ENCODE measurements at places on chromosomes 1 and 21.

DNA sequence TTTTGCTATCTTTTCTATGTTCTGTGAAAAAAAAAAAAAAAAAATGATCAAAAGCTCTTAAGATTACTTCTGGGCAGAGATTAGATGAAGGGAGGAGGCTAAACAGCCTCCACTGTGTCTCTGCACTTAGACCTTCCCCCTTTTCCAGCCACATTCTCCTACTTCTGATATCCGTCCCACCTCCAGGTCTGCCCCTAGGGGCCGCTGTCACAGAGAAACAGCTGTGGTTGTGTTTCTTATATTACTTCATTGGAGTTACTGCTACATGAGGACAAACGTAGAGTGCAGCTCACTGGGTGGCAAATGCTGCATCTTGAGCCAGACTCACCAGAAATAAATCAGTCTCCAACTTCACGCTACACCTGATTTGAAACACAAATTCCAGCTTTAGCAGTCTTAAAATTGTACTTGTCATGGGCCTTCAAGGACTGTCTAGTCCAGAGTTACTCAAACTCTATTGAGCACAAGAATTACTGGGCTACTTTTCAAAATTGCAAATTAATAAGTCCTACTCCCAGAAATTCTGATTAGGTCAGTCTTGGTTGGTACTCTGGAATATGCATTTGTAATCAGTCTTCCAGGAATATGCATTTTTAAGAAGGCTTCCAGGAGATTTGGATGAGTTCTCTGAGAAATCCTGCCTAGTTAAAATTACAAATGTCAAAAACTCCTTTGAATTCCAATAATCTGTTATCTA, 125.2 kb upstream of the PTBP2 start:
- DNase-seq = no peak

- no peak for DNase-seq
These were observed 69.7 kb downstream of the CC2D1B start for GRCh38 chr1:52296345-52296744.

DNA sequence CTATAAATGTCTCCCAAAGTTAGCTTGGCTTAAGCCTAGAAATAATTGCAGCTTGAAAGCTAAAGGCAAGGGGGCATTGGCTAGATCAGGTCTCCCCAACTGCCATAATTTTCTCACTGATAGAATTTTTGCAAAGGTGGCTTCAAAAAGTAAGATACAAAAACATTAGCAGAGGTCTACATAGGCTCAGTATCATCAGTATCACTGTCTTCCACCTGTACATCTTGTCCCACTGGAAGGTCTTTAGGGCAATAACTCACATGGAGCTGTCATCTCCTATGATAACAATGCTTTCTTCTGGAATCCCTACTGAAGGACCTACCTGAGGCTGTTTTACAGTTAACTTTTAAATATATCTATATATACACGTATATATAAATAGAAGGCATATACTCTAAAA, 14.9 kb downstream of the OSBPL9 start:
- no peak for DNase-seq

DNA sequence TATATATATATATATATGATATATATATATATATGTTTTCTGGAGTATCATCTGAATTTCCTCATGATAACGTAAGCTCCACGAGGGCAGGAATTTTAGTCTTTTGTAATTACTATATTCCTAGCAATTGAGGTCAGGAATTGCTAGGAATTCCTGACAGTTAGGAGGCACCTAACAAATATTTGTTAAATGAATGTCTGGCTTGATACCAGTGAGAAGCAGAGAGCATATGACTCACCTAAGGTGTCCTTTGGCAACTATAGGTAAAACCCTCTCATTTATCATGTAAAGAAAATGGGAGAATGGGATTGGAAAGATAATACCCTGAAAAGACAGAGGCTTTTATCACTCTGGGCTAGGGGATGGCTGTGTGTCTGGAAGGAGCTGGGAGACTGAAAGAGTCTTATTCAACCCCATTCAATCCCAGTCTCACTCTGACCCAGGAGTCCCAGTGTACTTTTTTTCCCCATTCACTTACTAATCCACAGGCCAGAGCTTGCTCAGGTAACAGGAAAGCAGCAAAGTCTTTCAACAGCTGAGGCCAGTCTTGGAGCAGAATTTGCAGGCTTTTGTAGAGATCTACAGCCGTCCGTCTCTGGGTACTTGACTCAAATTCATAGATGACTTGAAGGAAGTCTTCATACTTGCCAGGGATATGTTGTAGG, 71.2 kb downstream of the DAP3 start:
- DNase-seq = no peak

DNA sequence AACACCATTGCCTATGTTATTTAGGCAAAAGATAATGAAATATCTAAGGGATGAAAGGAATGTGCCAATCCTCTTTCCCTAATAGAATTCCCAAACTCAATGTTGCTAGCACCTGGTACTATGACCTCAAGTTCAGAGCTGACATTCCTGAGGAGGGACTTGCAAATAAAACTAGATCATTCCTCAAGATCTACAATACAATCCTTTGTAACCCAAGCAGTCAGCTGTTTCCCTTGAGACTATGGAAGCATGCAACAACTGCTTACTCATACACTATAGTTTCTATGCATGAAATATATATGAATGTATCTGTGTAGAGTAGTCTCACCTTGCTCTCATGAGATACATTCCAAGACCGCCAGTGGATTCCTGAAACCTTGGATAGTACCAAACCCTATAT, 65.0 kb downstream of the ABL2 start:
- no peak for DNase-seq

DNA sequence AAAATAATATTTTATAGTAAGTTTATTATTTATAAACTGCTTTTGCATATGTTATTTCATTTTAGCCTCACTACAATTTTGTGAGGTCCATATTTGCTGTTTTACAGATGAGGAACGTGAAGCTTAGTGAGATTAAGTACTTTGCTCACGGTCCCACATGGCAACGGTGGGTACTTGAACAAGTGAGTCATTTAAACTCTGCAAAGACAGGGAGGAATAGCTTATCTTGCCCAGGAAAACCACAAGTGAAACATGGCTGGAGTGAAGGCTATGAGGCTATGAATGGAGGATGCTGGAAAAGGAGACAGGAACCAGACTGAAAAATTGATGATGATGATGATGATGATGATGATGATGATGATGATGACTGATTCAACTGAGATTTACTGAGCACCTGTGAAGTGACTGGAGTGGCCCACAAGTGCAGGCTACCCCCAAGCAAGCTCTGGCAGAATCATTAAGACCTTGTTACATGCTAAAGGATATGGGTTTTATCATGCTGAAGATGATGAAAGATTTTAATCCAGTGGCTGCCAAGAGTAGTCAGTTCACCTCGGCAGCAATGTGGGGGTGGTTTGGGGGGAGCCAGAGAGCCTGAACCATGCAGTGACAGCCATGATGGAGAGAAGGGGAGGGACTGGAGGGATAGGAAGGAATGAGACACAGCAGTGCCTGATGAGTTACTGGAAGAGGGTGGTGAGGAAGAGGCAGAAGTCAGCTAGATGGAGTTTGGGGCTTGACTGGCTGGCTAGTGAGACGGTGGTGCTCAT, 1.4 kb upstream of the ABCA4 start:
- no peak for DNase-seq

GRCh38 chr1:116306102-116306501, 66.9 kb upstream of the ATP1A1 start:
- no peak for DNase-seq

DNA sequence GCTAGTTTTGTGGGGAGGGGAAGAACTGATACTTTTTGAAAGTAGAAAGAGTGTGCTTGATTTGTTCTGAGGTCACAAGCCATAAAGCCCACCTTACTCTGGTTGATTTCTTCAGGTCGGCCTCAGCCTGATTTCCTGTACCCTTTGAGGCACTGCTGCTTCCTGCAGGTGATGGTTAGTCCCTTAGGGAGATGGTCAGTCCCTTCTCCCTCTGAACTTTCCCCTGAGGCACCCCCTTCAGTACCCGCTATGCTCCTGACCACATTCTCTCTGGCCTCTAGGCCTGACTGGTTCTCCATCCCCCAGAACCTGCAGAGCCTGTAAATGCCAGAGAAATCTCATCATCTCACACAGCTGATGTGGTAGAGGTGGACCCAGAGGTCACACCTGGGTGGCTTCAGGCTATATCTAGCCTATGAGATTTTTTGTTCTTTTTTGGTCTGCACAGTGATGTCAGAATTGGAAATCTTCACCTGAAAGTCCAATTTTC, 15.0 kb upstream of the ID3 start:
- DNase-seq = no peak

- DNase-seq = no peak
These were observed 84.9 kb downstream of the CLEC20A start for GRCh38 chr1:178411756-178412399.

DNA sequence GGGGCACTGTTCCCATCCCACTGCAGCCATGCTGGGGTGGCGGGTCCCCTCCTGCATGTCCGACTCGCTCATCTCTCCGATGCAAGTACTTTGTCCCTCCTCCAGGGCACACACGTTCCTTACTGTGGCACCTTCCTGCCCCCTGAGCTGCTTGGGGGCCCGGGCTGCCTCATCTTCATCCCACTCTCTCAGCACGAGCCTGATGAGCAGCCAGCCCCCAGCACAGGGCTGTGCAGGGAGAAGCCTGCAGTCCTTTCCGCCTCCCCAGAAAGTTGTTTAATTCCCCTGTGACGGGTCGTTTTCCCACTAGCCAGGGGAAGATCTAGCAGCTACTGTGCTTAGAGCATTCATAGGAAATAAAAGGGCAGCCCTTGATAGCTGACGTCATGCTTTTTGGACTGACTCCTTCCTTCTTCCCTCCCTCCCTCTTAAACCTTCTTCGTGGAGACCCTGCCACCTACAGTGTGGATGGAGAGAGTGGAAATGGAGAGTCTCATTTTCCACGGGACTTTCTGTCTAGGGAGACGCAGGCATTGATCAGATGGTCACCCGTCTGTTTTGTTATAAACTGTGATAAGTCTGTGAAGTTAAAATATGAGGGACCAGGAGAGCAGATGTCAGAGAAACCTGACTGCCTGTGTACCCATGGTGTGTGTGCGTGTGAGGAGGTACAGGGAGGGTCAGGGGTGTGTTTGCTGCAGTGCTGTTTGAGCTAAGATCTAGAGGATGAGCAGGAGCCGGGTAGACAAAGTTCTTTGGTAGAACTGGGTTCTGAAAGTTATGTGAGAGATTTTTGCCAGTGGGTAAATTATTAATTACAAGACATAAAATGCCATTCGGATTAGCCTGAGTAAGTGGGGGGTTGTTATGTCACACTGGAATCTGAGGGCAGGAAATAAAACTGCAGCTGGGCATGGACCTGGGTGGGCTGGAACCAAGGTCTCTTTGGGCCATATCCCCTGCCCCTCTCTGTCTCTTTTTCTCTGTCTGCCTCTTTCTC, 34.3 kb downstream of the GPR137B start:
- no peak for DNase-seq

DNA sequence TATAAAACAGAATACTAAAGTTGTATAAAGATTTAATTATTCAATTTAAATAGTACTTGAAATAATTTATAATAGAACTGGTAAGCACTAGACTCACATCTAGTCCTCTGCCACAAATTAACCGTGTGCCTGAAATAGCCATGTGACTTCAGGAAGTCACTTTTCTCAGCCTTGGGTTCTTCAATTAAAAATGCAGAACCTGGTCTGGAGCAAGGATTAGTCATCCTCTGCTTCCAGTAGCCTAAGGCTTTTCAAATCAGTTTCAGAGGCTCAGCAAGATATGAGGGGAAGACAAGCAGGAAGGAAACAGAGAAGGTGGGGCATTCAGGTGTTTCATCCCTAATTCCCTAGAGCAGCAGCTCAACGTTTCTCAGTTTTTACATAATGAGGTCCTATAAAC, 23.0 kb downstream of the DPH5 start:
- DNase-seq = no peak

GRCh38 chr1:117123274-117123673, 1.7 kb upstream of the TRIM45 start:
- no peak for DNase-seq

- no peak for DNase-seq
These were observed 6.6 kb downstream of the CCDC190 start for GRCh38 chr1:162854245-162854882.

DNA sequence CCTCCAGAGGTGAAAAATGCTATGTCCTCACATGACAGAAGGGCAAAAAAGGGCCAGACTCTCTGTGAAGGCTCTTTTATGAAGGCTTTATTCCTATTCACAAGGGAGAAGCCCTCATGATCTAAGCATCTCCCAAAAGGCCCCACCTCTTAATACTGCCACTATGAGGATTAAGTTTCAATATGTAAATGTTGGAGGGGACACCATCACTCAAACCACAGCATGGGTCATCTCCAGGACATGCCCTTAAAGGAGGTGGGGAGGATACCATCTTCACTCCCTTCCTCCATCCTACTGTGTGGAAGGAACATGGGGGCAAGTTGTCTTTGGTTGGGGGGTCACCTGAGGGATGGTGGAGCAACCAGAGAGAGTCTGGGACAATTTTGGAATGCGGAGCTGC, 170.1 kb downstream of the TRIM33 start:
- no peak for DNase-seq

DNA sequence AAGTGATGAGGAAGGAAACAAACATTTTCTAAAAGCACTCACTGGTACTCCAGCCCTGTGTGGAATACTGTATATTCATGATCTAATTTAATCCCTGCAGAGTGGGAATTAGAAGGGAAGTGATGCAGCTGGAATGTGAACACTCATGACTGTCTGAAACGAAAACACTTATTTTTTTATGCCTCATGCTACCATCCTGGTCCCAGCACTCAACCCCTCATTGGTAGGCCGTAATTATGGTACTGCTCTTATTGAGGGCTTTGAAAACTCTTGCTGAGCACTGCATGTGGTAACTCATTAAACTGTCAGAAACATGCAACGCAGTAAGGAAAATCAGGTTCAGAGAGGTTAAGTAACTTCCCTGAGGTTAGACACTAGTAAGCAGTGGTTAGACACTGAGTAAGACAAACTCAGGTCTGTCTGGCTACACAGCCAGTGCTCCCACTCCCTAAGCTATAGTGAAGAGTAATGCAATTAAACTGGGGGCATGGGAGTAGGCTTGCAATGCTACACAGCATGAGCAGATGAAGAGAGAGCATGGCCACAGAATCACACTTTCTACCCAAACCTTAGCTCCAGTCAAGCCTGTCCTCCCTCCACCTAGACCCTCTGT, 17.3 kb upstream of the TNFSF4 start:
- no peak for DNase-seq

GRCh38 chr1:10682449-10683309, 113.8 kb downstream of the CASZ1 start:
- DNase-seq = no peak

DNA sequence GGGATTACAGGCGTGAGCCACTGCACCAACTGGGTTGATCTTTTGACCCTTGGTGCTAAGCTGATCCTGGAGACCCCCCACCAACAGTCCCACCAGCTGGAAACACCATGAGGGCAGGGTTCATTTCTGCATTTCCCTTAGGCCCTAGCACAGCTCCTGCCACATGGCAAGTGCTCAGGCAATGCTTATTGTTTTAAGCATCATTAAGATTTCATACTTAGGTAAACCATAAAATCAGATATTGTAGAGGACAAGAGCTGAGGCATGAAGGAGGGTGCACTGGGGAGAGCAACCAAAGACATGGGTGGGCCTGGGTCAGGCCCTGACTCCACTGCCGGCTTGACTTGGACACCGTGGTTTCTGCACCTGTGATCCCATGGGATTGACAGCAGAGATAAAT, 17.7 kb downstream of the CHIT1 start:
- no peak for DNase-seq
